ENCODE measurements at places on chromosomes 2 and 18. TPM values are rescaled to one million over a fixed set of nuclear protein-coding genes. Genes with fewer than 3 reads are reported as not detected.
A peak's percentile ranks its signal among the peaks of the same experiment; 100 is the strongest.

The SERPINB13 gene
- total RNA-seq = not detected

The CNNM3 gene
- total RNA-seq = 28.7 TPM

The SCN9A gene
- total RNA-seq = not detected

DNA sequence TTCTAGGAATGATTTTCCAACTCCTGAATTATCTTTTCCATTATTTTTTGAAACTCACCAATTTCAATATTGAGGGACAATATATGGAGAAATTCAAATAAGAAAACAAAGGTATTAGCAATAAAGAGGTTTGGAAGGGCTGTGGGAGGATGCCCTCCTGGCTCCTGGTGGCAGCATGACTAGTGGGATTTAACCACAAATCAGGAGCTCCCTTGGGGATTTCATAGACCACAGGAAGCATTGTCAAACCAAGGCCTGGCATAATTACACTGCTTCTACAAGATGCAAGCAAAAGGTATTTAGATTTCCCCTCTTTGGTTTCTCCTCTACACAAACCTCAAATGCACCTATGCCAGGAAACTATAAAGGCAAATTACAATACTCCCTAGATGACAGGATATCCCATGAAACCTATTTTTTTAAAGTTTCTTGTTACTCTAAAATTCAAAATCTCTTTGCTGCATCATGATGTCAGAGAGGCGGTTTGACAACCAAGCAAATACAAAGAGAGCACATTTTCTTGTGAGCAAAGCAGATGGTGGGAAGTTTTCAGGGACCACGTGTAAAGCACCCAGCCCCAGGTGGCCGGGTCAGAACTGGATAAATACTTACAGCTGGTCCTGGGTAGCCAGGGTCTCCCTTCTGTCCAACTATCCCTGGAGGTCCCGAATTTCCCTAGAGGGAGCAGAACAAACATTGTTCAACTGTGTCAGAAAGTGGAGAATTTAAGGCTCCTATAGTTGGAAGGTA, 67.9 kb downstream of the COL6A3 start:
- H3K27me3 ChIP-seq = no peaks in the 10 kb centered on the region
- H3K4me3 ChIP-seq = no peak overlapping the region
- no peaks in the 10 kb centered on the region for H3K4me1 ChIP-seq
- DNase-seq = no peak

GRCh38 chr2:38262069-38262871, 114.8 kb downstream of the ATL2 start:
- H3K27ac ChIP-seq = peak overlapping the region; percentile 15
- H3K27me3 ChIP-seq = peaks cover 10% of the 10 kb centered on the region
- DNase-seq = no peak
- no peaks in the 10 kb centered on the region for H3K36me3 ChIP-seq
- no peak overlapping the region for H3K4me3 ChIP-seq

DNA sequence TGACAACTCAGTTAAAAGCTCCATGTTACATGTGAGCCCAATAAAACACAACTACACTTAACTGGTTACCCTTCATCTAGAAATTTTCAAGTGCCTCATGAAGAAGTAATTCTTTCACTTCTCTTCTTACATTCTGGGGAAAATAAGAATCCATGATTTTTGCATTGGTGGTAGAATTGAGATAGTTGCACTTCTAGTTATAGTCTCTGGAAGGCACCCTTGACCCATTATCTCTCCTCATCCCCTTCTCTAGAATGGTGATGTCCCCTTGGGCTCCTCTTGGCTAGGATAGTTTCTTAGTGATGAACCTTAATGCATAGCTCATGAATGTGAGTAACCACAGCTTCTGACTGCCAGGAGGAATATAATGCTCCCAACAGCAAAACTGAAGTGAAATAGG, 3.6 kb downstream of the LGALSL start:
- DNase-seq = no peak
- H3K4me3 ChIP-seq = no peak overlapping the region
- H3K36me3 ChIP-seq = no peaks in the 10 kb centered on the region
- H3K4me1 ChIP-seq = peaks cover 11% of the 10 kb centered on the region
- H3K27ac ChIP-seq = no peak overlapping the region

GRCh38 chr18:56945171-56946083, 201.5 kb upstream of the BOD1L2 start:
- H3K27me3 ChIP-seq = no peaks in the 10 kb centered on the region
- no peak overlapping the region for H3K27ac ChIP-seq
- DNase-seq = no peak
- H3K4me1 ChIP-seq = no peaks in the 10 kb centered on the region
- H3K4me3 ChIP-seq = no peak overlapping the region
- no peaks in the 10 kb centered on the region for H3K36me3 ChIP-seq

GRCh38 chr2:95106081-95106480, 15.5 kb downstream of the MRPS5 start:
- no peak overlapping the region for H3K4me3 ChIP-seq
- H3K4me1 ChIP-seq = no peaks in the 10 kb centered on the region
- H3K27me3 ChIP-seq = no peaks in the 10 kb centered on the region
- peaks cover 73% of the 10 kb centered on the region for H3K36me3 ChIP-seq

Measured in activated T-helper 2 cell treated with anti-CD3 and anti-CD28 coated beads, Interferon-gamma antibody, Interleukin-2, Interleukin-4, amounts not matched to agents 10 μg/mL and 5 μg/mL and 100 μg/mL, durations not matched to agents 14 hours and 24 hours and 36 hours (primary cell).